Dermis microvascular lymphatic vessel endothelial cell (primary cell): ENCODE measurements at places on chromosomes 4 and X.

- DNase-seq = no peak
Measured at GRCh38 chr4:165177725-165178666, 29.4 kb upstream of the KLHL2 start.

DNA sequence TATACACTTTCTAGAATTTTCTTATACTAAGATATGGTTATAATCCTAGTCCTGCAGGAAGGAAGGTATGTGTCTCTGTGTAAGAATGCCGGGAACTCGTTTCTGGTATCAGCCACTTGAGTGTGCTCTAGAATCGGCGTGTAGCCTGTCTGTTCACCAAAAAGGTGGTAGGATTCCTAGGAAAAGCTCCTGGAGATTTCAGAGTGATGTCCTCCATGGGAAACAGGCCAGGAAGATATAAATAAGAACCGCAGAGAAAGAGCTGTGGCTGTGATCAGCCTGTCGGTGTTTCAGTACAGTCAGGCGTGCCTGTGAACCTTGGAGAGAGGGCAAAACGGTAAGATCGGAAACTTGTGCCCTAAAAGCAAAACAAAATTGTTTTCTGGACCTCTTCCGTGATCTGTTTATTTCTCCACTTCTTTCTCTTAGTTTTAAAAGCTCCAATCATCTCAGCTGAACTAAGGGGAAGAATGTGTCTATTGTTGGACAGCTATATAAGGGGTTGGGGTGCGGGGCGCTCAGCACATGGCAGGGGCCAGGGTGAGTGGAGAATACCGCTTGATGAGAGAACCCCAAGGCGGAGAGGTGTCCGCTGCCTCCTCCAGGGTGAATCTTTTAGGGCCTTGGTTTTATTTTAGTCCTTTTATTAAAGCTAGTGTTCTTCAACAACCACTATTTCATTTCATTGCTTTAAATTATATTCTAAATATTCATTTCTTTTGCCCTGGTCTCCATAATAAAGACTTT is 303.8 kb upstream of the TENM3 start:
- DNase-seq = no peak

- no peak for DNase-seq
Measured at GRCh38 chr4:186755550-186756519, 32.2 kb upstream of the FAT1 start.

DNA sequence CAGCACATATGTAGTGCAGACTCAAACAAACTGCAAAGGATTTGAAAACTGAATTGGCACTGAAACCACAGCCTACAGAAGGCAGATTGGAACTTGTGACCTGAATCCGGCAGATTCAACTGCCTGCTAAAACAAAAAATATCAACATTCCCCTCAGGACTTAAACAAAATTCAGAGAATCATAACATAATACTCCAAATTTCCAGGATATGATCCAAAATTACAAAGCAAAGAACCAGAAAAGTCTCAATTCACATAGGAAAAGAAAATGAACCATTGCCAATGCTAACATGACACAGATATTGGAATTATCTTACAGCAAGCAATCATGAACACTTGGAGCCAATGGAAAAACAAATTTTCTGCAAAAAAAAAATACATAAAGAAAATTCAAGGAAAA is 250.4 kb downstream of the PRDM5 start:
- DNase-seq = no peak

GRCh38 chrX:24487571-24487970 is 22.5 kb downstream of the PDK3 start:
- no peak for DNase-seq

DNA sequence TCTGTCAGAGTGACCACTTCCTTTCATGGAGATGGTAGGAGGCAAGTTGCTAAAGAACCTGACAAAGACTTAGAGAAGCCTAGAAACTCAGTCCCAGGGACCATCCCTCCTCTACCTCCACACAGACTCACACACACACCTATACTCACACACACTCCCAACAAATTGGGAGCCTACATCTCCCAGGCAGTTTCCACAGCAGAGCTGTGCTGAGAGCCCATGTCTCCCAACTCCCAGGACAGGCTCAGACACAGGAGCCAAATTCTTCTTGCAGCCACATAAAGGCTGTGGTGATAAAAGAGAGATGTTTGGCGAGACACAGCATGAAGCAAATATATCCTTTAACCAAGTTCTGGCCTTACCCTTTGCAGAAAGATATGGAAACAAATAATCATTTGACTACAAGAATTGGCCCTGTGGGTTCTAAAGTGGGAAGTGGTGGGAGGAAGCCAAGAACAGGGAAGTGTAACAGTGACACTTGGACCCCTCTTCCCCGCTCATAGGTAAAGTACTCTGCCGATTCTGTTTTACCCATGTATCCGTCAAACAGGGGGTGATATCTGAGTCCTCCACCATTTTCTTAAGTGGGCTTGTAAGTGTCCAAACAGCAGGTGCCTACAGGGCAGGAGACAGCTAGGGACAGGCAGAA is 11.0 kb upstream of the IDS start:
- no peak for DNase-seq

DNA sequence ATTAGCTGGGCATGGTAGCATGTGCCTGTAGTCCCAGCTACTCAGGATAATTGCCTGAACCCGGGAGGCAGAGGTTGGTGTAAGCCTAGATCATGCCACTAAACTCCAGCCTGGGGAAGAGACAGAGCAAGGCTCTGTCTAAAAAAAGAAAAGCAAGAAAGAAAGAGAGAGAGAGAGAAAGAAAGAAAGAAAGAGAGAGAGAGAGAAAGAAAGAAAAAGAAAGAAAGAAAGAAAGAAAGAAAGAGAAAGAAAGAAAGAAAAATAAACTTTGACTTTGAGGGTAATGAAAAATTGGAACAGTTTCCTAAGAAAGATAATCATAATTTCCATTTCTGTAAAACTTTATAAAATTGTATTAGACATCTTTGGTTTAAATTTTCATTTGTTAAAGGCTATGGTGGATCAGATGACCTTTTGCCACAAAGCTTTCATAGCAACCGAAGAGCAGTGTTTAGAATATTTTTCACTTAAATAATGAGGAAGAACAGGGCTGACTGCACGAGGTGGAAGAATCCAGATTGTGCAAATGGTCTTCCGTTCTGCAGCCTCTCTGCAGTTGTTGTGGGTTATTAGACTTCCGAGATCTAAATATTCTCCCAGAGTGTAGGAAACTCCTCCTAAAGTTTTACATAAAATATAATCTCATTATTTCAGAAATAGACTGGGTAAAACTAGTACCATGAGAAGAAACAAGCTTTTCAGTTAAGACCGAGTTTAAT is 55.9 kb downstream of the RBM47 start:
- no peak for DNase-seq

- no peak for DNase-seq
Measured at GRCh38 chrX:65772842-65773241, 105.4 kb downstream of the MSN start.

DNA sequence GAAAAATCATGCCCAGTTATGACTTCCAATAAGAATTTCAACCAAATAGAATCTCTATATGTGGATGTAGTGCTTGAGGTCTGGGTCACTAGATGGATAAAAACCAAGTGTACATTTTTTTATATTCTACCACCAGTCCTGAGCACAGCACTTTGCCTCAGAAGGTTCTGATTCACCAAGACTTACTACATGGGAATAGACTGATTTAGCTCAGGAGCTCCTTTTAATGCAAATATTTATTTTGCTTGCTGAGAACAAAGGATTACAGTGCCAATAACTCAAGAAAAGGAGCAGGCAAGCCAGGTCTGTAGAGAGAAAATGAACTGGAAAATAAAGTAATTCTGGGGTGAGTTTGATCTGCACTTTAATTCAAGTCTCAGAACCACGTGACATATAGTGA is 6.4 kb upstream of the XK start:
- no peak for DNase-seq

DNA sequence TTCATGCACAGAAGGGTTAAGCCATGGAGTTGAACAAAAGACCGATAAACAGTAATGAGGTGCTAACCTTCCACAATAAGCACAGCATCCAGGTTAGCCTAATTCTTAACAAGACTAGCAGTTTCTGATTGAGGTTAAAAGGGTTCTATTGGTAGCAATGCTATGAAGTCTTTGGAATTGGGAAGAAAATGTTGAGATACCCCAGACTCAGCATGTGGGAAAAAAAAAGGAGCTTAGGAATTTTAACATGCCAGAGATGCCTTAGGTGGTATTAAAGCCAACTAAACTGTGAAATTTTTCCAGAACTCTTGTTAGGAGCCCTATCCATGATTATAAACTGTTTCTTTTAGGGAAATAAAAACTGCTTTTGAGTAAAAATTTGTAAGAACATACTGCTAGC is 391.7 kb downstream of the GABRG1 start:
- no peak for DNase-seq

DNA sequence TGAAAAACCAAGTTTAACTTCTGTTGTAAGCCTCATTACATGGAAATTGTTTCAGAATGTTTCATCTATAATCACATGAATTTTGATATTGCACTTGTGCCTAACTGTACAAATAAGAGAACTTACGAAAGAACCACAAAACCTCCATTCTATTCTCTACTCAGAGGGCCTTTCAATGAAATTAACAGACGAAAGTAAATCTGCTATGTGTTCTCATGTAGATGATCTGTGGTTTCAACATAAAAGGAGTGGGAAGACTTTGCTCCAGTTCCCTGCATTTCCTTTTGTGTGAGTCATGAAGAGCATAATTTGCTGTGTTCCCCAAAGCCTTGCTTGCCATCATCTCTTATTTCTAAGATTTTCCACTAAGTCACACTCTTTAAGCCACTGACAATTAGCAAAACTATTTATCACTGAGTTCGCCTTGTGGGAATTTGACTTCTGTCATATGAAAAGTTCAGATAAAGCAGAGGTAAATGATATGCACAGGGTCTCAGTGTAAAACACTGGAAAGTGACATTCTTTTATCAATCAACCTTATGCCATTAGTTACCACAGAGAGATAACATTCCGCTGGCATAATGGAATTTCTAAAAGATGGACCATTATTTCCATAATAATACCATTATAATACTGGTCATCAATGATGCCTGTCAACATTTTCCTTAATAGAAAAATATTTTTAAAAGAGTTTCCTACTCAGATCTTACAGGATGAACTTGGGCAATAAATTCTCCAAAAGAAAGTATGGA is 329.8 kb downstream of the NR3C2 start:
- peak; percentile 14 for DNase-seq
